T-helper 17 cell (primary cell): ENCODE measurements at places on chromosomes 7 and 10.

DNA sequence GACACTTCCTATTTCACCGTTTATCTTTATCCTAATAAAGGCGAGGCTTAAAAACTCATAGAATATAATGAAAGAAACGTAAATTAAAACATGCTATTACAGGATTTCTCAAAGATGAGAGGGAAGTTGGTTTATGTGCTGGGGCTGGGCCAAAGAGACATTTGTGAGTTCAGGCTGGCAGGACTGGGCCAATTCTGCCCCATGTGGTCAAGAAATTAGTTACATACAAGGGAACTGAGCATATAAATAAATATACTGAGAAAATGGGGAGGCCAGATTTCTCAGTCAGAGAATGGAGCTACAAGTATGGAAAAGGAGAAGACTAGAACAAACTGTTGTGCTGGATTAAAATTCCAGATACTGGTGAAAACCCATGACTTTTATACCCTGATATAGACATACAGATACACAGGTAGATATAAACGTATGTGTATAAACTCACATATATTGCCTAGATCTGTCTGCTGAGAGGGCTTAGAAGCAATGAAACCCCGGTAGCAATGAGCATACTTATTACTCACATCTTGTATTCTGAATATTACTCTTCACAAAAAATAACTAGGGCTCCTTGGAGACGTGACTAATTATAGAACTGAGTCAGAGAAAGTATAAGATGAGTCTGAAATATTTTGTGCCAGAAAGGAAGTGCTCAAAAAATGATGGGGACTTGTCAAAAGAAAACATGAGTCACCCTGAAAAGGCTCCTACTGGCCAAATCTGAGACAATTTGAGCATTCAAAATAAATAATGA, 155.7 kb upstream of the FGFR2 start:
- no peak overlapping the region for H3K27ac ChIP-seq
- H3K27me3 ChIP-seq = no peaks in the 10 kb centered on the region
- DNase-seq = no peak
- no peak overlapping the region for H3K4me3 ChIP-seq
- H3K4me1 ChIP-seq = peaks cover 6% of the 10 kb centered on the region

GRCh38 chr7:106029451-106029850, 66.4 kb downstream of the CDHR3 start:
- H3K4me1 ChIP-seq = peaks cover 5% of the 10 kb centered on the region
- DNase-seq = no peak
- peak overlapping the region; percentile 92 for H3K27ac ChIP-seq
- no peak overlapping the region for H3K4me3 ChIP-seq
- H3K36me3 ChIP-seq = no peaks in the 10 kb centered on the region

GRCh38 chr7:134255814-134256213, 60.9 kb downstream of the SLC35B4 start:
- H3K27ac ChIP-seq = no peak overlapping the region
- no peaks in the 10 kb centered on the region for H3K4me1 ChIP-seq
- H3K27me3 ChIP-seq = peaks cover 10% of the 10 kb centered on the region
- DNase-seq = no peak

DNA sequence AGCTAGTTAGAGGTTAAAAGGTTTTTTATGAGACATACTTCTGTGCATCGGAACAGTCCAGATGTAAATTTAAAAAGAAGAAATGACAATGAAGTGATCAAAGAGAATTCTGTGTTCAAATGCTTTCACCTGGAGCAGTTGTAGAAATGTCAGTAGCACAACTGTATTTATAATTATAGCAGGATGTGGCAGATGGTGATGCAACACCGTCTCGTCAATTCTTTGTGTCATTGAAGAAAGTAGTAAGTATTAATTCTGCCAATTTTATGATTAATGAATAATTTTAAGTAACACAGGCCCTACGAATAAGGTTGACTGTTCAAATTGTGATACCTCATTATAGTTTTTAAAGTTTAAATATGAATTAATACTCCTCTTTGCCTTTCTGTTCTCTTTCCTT, 171.1 kb downstream of the ADK start:
- peaks cover 6% of the 10 kb centered on the region for H3K4me1 ChIP-seq
- no peak overlapping the region for H3K4me3 ChIP-seq
- peaks cover 7% of the 10 kb centered on the region for H3K36me3 ChIP-seq
- no peaks in the 10 kb centered on the region for H3K27me3 ChIP-seq
- no peak overlapping the region for H3K27ac ChIP-seq

DNA sequence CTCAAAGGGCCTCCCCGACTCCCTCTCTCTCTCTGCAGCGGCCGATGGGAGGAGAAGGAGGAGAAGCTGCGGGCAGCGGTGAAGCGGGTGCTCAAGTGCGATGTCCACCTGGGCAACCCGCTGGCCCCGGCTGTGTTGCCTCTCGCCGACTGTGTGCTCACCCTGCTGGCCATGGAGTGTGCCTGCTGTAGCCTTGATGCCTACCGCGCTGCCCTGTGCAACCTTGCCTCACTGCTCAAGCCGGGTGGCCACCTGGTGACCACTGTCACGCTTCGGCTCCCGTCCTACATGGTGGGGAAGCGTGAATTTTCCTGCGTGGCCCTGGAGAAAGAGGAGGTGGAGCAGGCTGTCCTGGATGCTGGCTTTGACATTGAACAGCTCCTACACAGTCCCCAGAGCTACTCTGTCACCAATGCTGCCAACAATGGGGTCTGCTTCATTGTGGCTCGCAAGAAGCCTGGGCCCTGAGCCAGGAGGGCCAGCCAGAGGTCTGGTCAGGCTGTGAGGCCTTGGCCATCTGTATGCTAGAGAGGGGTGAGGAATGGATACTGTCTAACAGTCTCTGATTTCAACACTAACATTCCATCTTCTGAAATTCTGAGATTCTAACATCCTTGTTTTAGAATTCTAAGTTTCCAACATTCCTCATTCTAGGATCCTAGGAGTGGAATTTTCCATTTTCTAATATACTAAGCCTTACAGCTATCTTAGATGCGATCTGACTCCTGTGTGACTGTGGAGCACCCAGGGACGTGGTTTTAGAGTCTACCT, 3.6 kb downstream of the INMT start:
- no peaks in the 10 kb centered on the region for H3K4me1 ChIP-seq
- DNase-seq = no peak
- peaks cover 4% of the 10 kb centered on the region for H3K36me3 ChIP-seq
- no peak overlapping the region for H3K4me3 ChIP-seq
- H3K27ac ChIP-seq = no peak overlapping the region
- H3K27me3 ChIP-seq = peaks cover 27% of the 10 kb centered on the region

DNA sequence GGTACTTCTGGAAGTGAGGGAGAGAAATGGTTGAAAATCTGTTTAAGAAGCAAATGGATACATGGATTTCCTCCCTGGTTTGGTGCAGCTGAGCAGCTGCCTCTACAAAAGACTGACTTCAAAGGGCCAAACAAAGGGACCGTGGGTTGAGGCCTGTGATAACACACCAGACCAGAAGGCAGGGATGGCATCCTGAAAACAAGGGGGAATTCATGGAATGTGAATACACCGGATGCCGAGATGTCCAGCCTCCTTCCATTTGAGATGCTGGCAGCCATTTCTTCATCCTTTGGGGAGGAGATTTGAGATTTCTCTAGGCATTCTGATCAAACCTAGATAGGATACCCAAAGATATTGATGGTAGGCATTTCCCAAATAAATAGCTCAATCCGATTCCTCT, 36.9 kb downstream of the TAF3 start:
- no peak overlapping the region for H3K27ac ChIP-seq
- H3K4me3 ChIP-seq = no peak overlapping the region
- no peaks in the 10 kb centered on the region for H3K27me3 ChIP-seq

GRCh38 chr10:58311026-58311425, 23.8 kb upstream of the UBE2D1 start:
- no peaks in the 10 kb centered on the region for H3K4me1 ChIP-seq
- no peak overlapping the region for H3K4me3 ChIP-seq
- H3K27ac ChIP-seq = no peak overlapping the region

GRCh38 chr7:45001138-45001694, 1.2 kb downstream of the CCM2 start:
- H3K27ac ChIP-seq = peak overlapping the region; percentile 99
- H3K4me1 ChIP-seq = peaks cover 46% of the 10 kb centered on the region
- H3K27me3 ChIP-seq = no peaks in the 10 kb centered on the region

GRCh38 chr7:33500703-33501701, 371.6 kb downstream of the BBS9 start:
- H3K27ac ChIP-seq = no peak overlapping the region
- H3K36me3 ChIP-seq = no peaks in the 10 kb centered on the region
- H3K4me1 ChIP-seq = no peaks in the 10 kb centered on the region
- no peak for DNase-seq
- H3K27me3 ChIP-seq = no peaks in the 10 kb centered on the region
- no peak overlapping the region for H3K4me3 ChIP-seq

DNA sequence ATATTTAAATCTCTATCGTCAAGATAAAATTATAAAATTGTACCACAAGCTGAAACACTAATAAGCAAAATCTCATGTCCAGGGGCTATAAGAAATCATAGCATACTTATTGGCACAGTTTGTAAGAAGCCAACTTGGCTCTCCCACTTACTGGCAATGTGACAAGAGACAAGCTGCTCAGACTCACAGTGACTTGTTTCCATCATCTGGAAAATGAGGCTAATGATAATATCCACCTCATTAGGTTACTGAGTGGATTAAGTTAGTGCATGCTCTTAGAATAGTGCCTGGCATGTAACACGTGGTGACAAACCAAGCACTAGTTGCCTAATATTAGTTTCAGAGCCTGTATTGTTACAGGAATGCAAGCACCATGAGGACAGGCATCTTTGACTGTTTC, 234.4 kb downstream of the GLI3 start:
- H3K36me3 ChIP-seq = no peaks in the 10 kb centered on the region
- H3K27ac ChIP-seq = no peak overlapping the region
- peaks cover 4% of the 10 kb centered on the region for H3K4me1 ChIP-seq
- no peak for DNase-seq

DNA sequence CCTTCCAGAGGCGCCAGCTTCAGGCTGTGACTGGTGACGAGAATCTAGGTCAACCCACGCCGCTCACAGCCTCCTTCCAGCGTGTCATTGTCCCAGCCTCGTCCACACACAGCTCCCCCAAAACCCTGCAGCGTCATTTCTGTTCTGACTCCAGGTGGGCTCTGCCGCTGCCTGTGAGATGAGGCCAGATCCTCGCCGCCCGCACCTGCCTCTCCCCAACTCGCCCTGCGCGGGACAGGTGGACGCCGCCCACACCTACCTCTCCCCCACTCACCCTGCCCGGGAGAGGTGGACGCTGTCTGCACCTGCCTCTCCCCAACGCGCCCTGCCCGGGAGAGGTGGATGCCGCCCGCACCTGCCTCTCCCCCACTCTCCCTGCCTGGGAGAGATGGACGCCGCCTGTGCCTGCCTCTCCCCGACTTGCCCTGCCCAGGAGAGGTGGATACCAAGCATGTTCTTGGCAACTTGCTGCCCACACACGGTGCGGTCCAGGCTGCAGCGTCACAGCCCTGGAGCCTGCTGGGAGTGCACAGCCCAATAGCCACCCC, 32.0 kb upstream of the CFAP46 start:
- no peak overlapping the region for H3K27ac ChIP-seq
- H3K27me3 ChIP-seq = peaks cover 24% of the 10 kb centered on the region
- peaks cover 4% of the 10 kb centered on the region for H3K4me1 ChIP-seq

GRCh38 chr7:1531263-1531978, 919 bp downstream of the MAFK start:
- peak overlapping the region; percentile 90 for H3K4me3 ChIP-seq
- H3K4me1 ChIP-seq = peaks cover 24% of the 10 kb centered on the region
- H3K36me3 ChIP-seq = peaks cover 2% of the 10 kb centered on the region
- no peak for DNase-seq

DNA sequence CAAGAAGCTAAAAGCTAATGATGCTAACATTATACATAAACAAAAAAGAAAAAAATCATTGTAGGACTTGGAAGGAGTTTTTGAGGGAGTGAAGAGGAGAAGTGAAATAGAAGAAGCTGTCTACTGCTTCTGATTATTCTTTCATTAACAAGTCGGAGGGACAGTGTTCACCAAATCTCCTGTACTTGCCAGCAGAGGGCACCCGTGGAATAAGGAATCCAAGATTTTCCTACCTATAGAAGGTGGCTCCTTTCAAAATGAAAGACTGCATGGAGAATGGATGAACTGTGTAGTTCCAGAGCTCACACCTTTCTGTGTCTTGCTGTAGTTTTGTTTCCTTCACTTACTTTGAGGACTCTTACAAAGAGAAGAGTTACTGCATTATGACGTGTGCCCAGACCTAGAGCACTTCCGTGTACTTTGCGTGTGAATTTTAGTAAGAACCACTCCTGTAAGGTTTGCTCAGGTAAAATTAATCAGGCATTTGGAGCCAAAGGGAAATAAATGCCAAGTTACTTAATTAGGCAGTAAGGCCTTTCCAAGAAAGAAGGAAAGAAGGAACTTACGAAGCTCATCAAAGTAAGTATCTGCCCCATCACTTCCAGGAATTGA, 145.1 kb downstream of the SEMA3D start:
- H3K27ac ChIP-seq = no peak overlapping the region
- H3K27me3 ChIP-seq = no peaks in the 10 kb centered on the region
- H3K36me3 ChIP-seq = no peaks in the 10 kb centered on the region
- H3K4me3 ChIP-seq = no peak overlapping the region
- no peak for DNase-seq

GRCh38 chr7:17556247-17556956, 257.9 kb downstream of the AHR start:
- no peak overlapping the region for H3K4me3 ChIP-seq
- no peak overlapping the region for H3K27ac ChIP-seq
- no peaks in the 10 kb centered on the region for H3K27me3 ChIP-seq
- no peak for DNase-seq
- H3K36me3 ChIP-seq = no peaks in the 10 kb centered on the region
- H3K4me1 ChIP-seq = no peaks in the 10 kb centered on the region

DNA sequence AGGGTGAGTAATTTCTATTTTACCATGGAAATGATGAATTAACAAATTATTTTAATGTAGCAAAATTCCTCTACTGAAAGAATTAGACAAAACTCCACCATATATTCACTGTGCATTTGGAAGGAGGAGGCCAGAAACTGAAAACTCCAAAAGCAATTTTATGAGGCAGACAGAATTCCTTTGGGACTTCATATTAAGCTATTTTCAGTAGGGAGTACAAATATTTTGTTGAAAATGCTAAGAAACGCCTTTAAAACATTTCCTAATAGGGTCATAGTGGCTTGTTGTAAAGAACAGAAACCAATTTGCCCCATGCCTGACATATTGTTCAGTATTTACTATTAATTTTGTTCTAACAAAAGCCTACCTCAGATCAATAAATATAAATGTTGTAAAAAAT, 117.8 kb downstream of the TES start:
- H3K4me3 ChIP-seq = no peak overlapping the region
- no peak overlapping the region for H3K27ac ChIP-seq
- peaks cover 14% of the 10 kb centered on the region for H3K27me3 ChIP-seq
- DNase-seq = no peak
- H3K36me3 ChIP-seq = no peaks in the 10 kb centered on the region
